PC-9 (cell line): ENCODE measurements at places on chromosomes 3 and 15. TPM values are rescaled to one million over a fixed set of nuclear protein-coding genes. Genes with fewer than 3 reads are reported as not detected.

The SUSD5 gene
- 0.35 and 0.45 TPM in 2 replicates for total RNA-seq

The GASK1A gene
- total RNA-seq: not detected in 2 replicates

The CEP19 gene
- total RNA-seq: 3.4 and 5.5 TPM in 2 replicates

The SPATA12 gene
- 0.43 and 0.57 TPM in 2 replicates for total RNA-seq

The TTLL13 gene
- 0.93 and 0.96 TPM in 2 replicates for total RNA-seq

The RHO gene
- total RNA-seq: not detected in 2 replicates

The FBXW12 gene
- not detected in 2 replicates for total RNA-seq

The IL20RB gene
- total RNA-seq: 3.8 and 7.2 TPM in 2 replicates

The GUCA1C gene
- not detected in 2 replicates for total RNA-seq

The STRIT1 gene
- not detected in 2 replicates for total RNA-seq

The KLF15 gene
- total RNA-seq: 0.65 and 0.70 TPM in 2 replicates

The GOLGA6B gene
- total RNA-seq: 0.22 TPM in 1 of 2 replicates, not detected in the other

The RASGRP1 gene
- total RNA-seq: 0.39 and 1.5 TPM in 2 replicates

The INTS14 gene
- 46.6 and 53.7 TPM in 2 replicates for total RNA-seq

The SYNPR gene
- total RNA-seq: not detected in 2 replicates

The PLAAT1 gene
- not detected in 2 replicates for total RNA-seq

The CNTN3 gene
- total RNA-seq: not detected in 2 replicates

The GABRB3 gene
- 4.9 and 6.3 TPM in 2 replicates for total RNA-seq

The SEMA3G gene
- 1.3 and 1.4 TPM in 2 replicates for total RNA-seq

The SLC9C1 gene
- total RNA-seq: not detected in 2 replicates

The LAMB2 gene
- total RNA-seq: 230 and 238 TPM in 2 replicates

The CD80 gene
- total RNA-seq: not detected in 2 replicates

The PRR23B gene
- not detected in 2 replicates for total RNA-seq

The GRIP2 gene
- total RNA-seq: not detected in 2 replicates

The MESP1 gene
- total RNA-seq: 8.5 and 17.8 TPM in 2 replicates

The CPLX3 gene
- total RNA-seq: not detected in 2 replicates

The PPP2R3A gene
- total RNA-seq: 30.0 and 42.6 TPM in 2 replicates

The CHRM5 gene
- not detected in 2 replicates for total RNA-seq

The AGBL1 gene
- total RNA-seq: not detected in 2 replicates

The ZDHHC3 gene
- 107 and 118 TPM in 2 replicates for total RNA-seq

The PLA2G4D gene
- 0.90 and 1.4 TPM in 2 replicates for total RNA-seq

The TNFSF10 gene
- total RNA-seq: 18.3 and 21.4 TPM in 2 replicates

The PTX3 gene
- 0.59 and 1.1 TPM in 2 replicates for total RNA-seq

The BOC gene
- 3.0 and 6.2 TPM in 2 replicates for total RNA-seq

The SLC15A2 gene
- total RNA-seq: 1.1 and 2.8 TPM in 2 replicates

The SKOR1 gene
- 0.13 and 0.40 TPM in 2 replicates for total RNA-seq

The LMAN1L gene
- not detected in 2 replicates for total RNA-seq

The CHST13 gene
- 0.52 and 1.2 TPM in 2 replicates for total RNA-seq

The RSL24D1 gene
- total RNA-seq: 87.0 and 91.7 TPM in 2 replicates

The CNTN6 gene
- not detected in 2 replicates for total RNA-seq

The MME gene
- 1.7 and 2.1 TPM in 2 replicates for total RNA-seq

The KLHL6 gene
- 0.04 TPM in 1 of 2 replicates, not detected in the other for total RNA-seq

The LOXL1 gene
- 35.8 and 50.7 TPM in 2 replicates for total RNA-seq

The ENTPD3 gene
- total RNA-seq: not detected in 2 replicates

The SIDT1 gene
- 1.2 and 3.3 TPM in 2 replicates for total RNA-seq
